T-helper 9 cell (primary cell): ENCODE measurements at places on chromosomes 3 and 15.
A peak's percentile ranks its signal among the peaks of the same experiment; 100 is the strongest.

DNA sequence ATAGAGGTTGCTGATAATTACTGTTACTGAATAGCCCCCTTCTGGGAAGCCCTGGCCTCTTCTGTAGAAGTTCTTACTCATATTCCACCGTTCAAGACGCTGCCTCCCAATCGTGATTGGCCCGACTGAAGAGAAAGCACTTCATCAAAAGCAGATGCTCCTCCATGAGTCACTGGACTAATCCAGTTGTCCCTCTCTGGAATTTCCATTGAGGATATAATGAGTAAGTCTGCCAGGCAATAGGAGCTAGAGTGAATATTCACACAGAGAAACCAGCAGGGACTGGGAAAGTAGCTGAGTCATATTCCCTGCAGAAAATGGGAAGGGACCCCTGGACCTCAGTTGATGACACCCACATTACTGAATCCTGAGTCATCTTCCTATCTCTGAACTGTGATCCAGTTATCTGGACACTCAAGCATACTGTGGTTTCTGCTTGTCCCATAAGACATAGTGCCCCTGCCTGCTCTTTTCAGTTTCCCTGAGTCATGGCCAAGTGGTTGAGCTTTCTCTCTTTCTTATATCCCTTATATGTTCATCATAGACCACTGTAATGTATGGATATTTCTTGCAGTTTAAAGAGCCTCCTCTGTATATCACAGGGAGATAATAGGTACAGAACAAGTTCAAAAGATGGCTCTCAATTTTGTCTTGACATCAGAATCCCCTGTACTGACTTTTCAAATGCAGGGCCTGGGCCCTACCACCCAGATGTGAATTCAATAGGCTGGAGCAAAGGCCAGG lies 151.2 kb upstream of the CDIN1 start:
- no peak for DNase-seq

DNA sequence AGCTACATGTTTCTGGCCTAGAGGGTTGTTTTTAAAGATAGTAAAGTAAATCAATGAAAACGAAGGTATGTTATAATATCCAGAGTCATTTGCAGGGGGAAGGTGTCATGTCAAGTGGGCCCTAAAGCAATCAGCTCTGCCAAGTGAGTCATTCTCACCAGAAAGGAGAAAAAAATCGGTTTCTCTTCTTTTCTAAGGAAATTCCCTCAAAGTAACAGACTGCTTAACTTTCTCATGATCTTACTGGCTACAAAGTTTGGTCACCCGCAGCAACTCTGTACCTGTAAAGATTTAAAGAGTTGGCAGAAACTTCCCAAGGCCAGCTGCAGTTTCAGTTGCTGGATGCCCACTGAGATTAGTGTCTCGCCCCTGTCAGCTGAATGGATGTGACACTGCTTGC lies 5.5 kb upstream of the FSIP1 start:
- DNase-seq, result no peak

DNA sequence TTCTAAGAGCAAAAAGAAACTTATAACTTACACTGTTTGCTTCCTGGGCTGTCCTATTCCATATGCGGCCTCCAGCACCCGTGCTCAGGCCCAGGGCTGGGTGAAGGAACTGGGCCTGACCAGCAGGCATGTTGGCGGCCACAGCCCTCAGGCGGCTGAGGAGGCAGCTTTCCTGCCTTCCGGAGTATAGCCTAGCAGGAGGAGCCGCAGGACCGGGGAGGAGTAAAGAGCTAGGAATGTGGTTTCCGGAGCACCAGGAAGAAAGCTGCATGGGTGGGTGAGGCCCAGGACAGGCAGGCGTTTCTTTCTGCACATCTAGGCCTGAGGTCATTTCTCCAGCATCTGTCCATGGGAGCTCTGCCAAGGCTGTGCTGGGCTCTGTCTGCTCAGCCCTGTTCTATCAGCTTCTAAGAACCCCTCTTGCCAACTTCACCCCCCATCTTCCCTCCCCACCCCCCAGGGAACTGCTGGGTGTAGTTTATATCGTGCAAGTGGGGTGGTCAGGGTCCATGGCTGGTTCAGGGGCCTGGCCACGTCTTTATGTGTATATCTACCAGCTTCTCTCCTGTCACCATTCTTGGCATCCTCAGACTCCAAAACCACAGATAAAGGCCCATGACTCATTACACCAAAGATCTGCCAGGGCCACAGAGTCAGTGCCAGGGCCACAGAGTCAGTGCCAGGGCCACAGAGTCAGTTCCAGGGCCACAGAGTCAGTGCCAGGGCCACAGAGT lies 7.8 kb upstream of the KIF7 start:
- DNase-seq, result no peak

GRCh38 chr15:47586653-47587224 lies 130.6 kb upstream of the SEMA6D start:
- no peak for DNase-seq

DNA sequence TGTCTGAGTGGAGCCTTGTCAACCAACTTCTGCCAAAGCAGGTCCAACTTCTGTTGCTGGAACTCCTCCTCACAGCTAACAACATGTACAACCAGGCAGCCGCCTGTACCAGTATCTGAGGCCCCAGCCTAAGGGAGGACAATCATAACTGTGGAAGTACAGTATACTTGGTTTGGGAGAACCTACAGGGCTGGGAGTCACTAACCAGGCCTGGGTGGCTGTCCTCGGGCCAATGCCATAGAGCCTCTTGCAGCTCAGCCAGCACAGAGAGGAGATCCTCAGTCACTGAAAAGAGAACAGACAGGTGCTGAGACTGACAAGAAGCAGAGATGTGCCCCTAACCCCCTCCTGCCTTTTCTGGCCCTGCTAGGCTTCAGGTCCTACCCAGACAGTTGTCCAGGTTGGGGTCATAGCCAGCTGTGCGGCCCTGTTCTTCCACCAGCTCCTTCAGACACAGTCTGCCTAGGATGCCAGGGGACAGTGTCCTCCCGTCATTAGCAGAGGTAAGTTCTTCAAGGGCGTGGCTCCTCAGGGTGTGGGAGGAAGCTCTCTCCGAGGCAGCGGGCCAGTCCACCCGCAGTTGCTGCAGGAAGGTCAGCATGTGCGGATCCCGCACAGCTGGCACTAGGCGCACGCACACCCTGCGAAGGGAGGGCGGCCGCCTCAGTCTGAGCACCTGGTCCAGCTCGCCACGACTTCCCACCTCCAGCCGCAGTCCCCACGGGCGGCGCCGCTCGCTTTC lies 980 bp downstream of the DALRD3 start:
- no peak for DNase-seq

DNA sequence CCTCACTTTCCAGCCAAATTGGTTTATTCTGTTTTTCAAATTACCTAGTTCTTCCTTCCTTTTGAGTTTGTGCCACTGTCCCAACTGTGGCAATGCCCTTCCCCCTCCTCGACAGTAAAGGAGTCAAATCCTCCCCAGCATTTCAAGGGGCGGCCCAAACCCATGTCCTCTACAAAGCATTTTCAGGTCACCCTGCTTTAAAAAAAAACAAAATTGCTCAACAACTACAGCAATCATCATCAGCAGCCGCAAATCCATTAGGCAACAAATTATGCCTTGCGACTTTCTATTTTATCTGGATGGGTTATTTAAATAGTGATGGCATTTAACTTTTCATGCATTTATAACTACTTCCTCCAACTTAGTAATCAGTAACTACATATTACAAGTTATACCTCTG lies 32.7 kb downstream of the PLD1 start:
- no peak for DNase-seq

- no peak for DNase-seq
Measured at GRCh38 chr3:190716211-190716610, 146.3 kb downstream of the GMNC start.

GRCh38 chr3:40079847-40080240 lies 229.7 kb upstream of the EIF1B start:
- no peak for DNase-seq

GRCh38 chr15:40097968-40098476 lies 10.7 kb downstream of the BMF start:
- no peak for DNase-seq

GRCh38 chr15:44102675-44103254 lies 92.3 kb downstream of the FRMD5 start:
- no peak for DNase-seq

GRCh38 chr3:62209101-62209500 lies 164.2 kb downstream of the FEZF2 start:
- no peak for DNase-seq

GRCh38 chr3:149019580-149019979 lies 28.2 kb downstream of the GYG1 start:
- no peak for DNase-seq

GRCh38 chr15:74196175-74196574 lies 6.4 kb downstream of the STRA6 start:
- no peak for DNase-seq

DNA sequence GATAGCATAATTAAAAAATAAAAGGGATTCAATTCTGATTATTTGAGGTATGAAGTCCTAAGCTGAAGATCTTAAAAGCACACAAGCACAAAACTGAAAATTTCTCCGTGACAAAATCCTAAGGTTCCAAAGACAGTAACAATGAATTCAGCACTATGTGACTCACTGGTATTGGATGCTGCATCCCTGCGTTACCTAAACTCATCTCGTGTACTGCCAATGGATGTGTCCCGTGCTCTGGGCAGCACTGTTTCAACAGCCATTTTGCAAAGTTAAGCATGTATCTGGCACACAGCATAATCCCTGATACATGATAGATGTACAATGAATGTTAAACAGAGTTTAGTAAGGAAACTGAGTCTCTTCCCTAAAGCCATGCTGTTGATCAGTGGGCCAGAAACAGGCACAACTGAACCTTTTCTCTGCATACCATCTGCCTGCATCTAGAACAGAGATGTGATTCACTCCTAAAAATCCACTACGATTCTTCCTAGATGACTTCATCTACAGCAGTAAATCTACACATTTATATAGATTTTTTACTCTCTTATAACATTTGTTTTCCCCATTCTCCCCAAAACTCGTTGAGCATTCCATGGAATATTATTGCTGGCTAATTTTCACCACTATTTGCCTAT lies 14.3 kb downstream of the SUCLG2 start:
- no peak for DNase-seq

DNA sequence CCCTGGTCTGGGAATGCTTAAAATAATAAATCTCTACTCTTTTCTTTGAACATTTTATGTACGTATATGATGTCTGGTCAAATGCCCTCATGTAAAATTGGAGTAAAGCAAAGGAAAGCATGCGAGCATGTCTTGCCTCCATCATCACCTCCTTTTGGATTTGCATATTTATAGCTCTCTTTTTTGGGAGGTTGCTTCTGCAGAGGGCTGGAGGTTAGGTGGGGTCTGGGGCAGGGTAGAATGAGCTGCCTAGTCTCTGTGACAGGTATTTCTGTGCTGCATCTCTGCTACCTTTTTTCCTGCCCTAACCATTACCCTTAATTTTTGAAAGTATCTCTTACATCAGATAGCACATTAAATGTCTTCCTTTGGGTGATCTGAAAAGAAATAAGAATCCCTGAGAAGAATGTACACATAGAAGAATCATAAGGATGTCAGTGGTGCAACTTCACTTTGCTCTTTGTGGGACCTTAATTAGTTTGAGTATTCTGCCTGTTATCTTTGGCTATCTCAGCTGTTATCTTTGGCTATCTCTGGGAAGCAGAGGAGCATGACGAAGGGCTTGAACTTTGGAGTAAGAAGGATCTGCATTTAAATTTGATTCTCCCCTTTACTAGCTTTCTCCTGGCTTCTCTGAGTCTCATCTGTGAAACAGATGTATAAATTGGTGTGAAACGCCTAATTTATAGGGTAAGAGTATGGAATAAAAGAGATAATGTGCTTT lies 40.2 kb downstream of the PPM1L start:
- no peak for DNase-seq

DNA sequence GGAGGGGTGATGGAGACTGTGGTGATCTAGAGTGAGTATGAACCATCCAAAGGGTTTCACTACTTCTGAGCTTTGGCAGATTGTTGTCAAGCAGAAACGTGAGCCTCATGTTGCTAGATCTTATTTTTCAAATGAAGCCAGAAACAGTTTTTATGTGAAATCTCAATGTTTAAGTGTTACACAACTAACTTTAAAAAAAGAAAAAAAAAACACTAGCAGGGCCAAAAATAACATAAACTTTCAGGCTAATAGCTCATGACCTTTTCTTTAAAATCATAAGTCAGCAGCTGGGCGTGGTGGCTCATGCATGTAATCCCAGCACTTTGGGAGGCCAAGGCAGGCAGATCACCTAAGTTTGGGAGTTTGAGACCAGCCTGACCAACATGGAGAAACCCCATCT lies 2.1 kb upstream of the HTR3D start:
- no peak for DNase-seq

- no peak for DNase-seq
Measured at GRCh38 chr3:127961963-127962362, 46.9 kb downstream of the KBTBD12 start.

GRCh38 chr15:39118510-39118909 lies 462.4 kb upstream of the THBS1 start:
- DNase-seq, result no peak

GRCh38 chr3:126133606-126134005 lies 46.8 kb downstream of the ALDH1L1 start:
- no peak for DNase-seq

DNA sequence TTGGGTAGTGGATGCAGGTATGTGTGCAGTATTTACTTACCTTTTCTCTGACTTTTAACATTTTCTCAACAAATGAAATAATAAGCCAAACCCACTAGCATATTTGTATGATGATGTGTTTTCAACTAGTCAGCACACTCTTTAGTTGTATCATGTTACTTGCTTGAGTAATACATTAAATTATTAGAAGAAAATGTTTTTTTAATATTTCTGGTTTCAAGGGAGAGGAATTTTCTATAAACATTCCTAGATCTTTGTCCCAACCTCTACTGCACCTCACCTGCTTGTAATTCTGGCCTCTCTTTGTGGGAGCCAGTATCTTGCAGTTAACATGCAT lies 161.8 kb upstream of the CBLB start:
- no peak for DNase-seq

DNA sequence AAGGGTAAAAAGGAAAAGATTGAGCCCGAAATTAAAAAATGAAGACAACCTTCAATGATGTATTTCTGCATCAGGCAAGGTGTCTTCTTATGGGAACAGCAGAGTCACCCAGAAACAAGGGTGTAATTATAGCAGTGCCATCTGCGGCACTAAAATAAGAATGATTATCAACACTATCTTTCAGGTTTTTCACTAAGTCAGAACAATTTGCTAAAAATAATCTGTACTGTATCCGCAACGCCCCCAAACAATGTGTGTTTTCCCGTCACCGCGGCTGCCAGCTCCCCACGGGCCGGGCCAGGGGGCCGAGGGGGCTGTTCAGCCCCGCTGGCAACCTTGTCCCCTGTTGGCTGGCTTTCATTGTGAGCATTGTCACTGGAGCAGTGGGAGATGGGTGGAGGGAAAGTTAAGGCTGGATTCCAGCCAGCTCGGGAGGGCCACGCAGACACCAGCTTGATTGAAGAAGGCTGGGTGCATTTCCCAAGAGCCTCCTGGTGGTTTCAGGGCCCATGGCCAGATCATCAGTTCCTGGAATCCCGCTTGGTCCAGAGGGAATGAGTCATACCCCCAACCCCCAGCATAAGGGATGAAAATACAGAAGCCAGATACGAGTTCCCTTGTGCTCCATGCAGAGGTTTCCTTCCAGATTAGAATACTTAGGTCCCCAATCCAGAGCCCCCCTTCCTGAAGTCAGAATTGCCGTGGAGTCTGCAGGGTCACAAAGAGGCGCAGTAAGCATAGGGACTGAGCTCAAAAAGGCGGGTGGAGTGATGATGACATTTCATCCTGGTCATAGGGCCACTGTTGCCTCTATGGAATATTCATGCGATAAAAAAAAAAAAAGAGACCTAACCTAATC lies 90.2 kb upstream of the KLF13 start:
- DNase-seq, result no peak

- DNase-seq, result peak; percentile 81
Measured at GRCh38 chr15:82046666-82047452, 1.0 kb upstream of the MEX3B start.

GRCh38 chr3:65449841-65450428 lies 588.8 kb downstream of the MAGI1 start:
- no peak for DNase-seq

- no peak for DNase-seq
Measured at GRCh38 chr3:50078091-50078490, 10.6 kb upstream of the RBM5 start.
